SK-N-MC (cell line): ENCODE measurements at places on chromosomes 6 and 20.

GRCh38 chr6:157089851-157090250 is 233.5 kb downstream of the TMEM242 start:
- no peak for DNase-seq

DNA sequence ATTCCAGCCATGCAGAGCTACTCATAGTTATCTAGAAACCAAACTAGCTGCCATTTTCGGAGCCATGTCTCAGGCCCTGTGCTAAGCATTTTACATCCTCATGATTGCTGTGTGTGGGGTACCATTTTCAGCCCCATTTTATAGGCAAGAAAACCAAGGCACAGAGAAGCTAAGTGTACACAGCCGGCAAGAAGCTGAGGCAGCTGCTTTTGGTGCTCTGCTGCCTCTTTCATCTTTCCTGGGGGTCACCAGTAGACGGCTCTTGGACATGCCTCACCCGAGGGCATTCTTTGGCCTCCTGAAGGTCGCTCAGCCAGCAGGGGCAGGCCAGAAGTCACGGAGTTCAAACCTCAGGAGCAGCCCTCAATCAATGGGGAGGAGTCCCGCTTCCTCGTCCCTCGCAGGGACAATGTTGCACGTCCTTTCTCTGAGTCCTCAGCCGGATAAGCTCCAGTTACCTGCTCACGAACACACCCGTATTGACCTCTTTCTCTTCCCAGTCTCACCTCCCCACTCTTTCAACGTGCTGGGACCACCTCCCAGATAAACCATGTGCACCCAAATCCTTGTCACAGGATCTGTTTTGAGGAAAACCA is 82.6 kb upstream of the BLCAP start:
- no peak for DNase-seq

GRCh38 chr6:82691997-82692396 is 328.4 kb downstream of the TPBG start:
- DNase-seq: no peak

GRCh38 chr6:12361042-12361765 is 71.0 kb downstream of the EDN1 start:
- no peak for DNase-seq

DNA sequence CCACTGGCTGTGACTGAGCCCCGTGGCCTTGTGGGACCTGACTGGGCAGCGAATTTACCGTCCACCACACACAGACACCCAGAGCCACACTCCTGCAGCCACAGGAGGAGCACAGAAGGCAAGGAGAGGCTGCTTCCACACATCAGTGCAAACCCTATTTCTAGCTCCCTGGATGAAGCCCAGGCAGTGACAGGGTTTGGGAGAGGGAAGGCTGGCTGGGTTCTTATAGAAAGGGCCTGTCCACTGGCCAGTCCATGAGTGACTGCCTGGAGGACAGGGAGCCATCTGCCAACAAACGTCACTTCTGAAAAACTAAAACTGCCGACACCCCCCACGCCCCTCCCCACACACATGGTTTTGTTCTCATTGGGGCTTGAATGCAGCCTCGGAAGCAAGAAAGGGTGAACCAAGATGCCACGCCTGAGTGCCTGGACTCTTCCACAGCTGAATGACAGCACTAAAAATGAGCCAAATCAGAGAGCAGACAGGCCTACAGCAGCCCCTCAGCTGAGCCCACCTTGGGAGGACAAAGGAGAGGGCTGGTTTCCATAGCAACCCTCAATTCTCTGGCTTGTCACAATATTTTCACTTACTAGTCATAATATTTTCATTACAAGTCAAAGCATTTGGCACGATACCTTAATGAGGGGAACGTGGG is 38.4 kb downstream of the RRBP1 start:
- no peak for DNase-seq

GRCh38 chr6:149140137-149140909 is 177.2 kb upstream of the TAB2 start:
- no peak for DNase-seq

- DNase-seq: no peak
Measured at GRCh38 chr6:72916906-72917305, 295.0 kb downstream of the KCNQ5 start.

GRCh38 chr20:24459733-24460132 is 9.7 kb upstream of the SYNDIG1 start:
- no peak for DNase-seq

GRCh38 chr6:45688180-45688579 is 310.4 kb upstream of the SUPT3H start:
- no peak for DNase-seq

- no peak for DNase-seq
Measured at GRCh38 chr6:159640722-159641482, 52.1 kb downstream of the SOD2 start.

- DNase-seq: no peak
Measured at GRCh38 chr6:17393892-17394631, 667 bp downstream of the CAP2 start.

GRCh38 chr6:129946439-129947140 is 71.8 kb upstream of the L3MBTL3 start:
- no peak for DNase-seq

DNA sequence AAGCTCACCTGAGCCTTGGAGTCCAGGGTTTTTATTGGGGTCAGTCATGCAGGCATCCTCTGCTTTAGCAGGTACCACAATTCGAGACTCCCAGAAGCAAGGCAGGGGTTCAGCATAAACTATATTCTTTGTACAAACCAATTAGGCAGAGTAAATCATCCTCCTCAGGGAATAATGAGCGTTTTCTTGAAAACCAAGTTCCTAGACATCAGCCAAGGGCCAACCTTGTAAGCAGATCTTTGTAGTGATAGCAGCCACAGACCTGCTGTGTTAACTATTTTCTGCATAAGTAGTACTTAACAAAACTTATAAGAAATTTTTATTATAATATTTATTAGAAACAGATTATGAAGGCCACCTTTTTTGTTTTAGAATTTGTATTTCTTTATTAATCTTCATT is 74.7 kb downstream of the STXBP5 start:
- DNase-seq: peak; percentile 51

GRCh38 chr20:5056801-5057599 is 55.7 kb upstream of the SLC23A2 start:
- no peak for DNase-seq

- no peak for DNase-seq
Measured at GRCh38 chr20:58223358-58223941, 5.0 kb downstream of the ANKRD60 start.

DNA sequence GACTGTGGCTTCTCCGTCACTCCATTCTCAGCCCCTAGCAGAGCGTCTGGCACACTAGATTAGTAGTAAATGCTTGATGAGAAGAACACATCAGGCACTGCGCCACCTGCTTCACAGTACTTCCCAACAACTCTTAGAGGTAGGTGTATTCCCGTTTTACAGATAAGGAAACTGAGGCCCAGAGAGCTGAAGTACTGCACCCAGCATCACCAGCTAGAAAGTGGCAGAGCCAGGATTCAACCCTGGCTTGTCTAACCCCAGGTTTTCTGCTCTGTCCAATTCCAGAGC is 3.5 kb downstream of the PRND start:
- DNase-seq: no peak

GRCh38 chr20:11891077-11891775 is 26.5 kb upstream of the BTBD3 start:
- DNase-seq: no peak

DNA sequence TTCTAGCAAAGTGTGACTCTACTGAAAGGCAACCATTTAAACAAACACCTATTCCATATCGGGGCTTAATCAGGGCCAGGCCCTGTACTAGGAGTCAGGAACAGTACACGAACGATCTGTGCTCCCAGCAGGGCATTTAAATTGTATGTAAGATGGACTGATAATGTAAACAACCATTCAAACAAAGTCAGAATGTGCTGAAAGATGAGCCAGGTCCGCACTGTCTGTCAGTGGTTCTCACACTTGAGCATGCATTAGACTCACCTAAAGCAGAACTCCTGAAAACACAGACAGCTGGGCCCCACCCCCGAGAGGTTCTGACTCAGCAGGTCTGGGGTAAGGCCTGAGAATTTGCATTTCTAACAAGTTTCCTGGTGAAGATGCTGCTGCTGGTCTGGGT is 81.6 kb downstream of the PXDC1 start:
- no peak for DNase-seq

- DNase-seq: no peak
Measured at GRCh38 chr6:52117352-52117751, 29.9 kb upstream of the PKHD1 start.

DNA sequence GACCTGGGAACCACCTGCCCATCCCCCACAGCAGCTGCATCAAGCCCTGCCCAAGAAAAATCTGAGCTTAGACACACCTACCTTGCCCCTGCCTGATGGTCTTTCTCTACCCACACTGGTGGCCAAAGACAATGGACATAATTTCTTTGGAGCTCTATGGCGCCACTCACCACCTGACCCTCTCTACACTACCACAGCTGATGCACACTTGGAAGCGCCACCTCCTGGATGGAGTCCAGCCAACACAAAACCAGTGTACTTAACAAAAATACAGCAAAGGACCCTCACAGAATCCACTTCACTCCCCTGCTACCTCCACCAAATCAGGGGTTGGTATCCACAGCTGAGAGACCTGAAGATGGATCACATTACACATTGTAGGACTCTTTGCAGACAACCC is 39.7 kb upstream of the CLVS2 start:
- DNase-seq: no peak

DNA sequence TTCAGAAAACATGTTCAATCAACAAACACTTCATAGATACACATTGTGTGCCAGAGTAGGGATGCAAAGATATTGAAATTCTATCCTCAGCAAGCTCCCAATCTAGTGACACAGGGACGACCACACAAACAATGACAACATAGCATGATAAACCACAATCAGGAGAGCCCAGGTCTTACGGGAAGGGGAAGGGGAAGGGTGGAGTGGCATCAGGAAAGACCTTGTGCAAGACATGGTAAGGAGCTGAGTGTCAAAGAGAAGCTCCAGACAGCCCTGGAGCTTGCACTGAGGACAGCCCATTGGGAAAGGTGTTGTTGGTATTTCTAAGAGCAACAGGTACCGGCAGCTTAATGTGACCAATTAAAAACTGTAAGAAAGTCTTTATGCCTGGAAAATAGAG is 103.6 kb downstream of the PDE7B start:
- no peak for DNase-seq

GRCh38 chr6:8941577-8941976 is 506.2 kb upstream of the SLC35B3 start:
- DNase-seq: no peak

DNA sequence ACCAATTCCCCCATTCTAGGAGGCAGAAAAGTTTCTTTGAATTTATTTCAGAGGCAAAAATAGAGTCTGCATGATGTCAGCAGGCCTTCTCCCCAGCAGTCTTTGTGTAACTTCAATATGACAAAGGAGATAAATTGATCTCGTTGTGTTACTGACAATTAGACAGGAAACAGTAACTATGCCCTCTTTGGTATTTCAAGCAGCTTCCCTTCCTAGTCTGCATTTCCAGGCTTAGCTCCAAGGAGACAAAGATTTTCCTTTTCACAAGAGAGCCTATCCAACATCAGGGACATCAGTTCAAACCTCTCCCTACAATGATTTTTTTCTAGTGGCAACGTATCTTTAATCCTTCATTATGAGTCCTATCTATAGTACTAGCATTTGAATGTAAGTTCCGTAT is 245.9 kb upstream of the HSF2 start:
- no peak for DNase-seq

DNA sequence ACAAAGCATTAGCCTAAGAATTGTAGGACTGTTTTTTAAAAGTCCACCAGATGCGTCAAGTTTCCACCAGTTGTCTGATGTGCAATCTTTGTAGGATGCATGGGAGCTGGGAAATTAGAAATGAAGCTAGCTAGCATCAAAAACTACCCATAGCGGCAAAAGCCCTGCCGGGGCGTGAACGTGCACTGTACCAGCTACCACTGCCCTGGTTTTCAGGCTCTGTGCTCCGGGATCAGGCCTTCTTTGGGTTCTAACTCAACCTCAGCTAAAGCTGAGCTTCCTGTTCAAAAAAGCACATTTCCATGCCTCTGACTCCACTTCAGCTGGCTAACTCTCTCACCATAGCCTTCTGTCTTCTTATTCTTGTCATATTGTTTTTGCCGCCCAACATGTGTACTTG is 26.9 kb upstream of the FUCA2 start:
- no peak for DNase-seq

- no peak for DNase-seq
Measured at GRCh38 chr20:45470937-45471336, 1.4 kb downstream of the WFDC2 start.

DNA sequence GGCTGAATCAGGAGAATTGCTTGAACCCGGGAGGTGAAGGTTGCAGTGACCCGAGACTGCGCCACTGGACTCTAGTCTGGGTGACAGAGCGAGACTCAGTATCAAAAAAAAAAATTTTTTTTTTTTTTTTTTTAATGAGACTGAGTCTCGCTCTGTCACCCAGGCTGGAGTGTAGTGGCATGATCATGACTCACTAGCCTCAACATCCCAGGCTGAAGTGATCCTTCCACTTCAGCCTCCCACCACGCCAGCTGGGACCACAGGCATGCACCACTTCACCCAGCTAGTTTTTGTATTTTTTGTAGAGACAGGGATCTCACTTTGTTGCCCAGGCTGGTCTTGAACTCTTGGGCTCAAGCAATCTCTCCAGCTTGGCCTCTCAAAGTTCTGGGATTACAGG is 53.3 kb downstream of the MYO6 start:
- DNase-seq: no peak

GRCh38 chr6:23349521-23350147 is 776.4 kb upstream of the NRSN1 start:
- DNase-seq: no peak

GRCh38 chr6:13046084-13046483 is 282.3 kb downstream of the TBC1D7 start:
- DNase-seq: no peak

- no peak for DNase-seq
Measured at GRCh38 chr6:134145786-134146185, 93.4 kb upstream of the SLC2A12 start.

DNA sequence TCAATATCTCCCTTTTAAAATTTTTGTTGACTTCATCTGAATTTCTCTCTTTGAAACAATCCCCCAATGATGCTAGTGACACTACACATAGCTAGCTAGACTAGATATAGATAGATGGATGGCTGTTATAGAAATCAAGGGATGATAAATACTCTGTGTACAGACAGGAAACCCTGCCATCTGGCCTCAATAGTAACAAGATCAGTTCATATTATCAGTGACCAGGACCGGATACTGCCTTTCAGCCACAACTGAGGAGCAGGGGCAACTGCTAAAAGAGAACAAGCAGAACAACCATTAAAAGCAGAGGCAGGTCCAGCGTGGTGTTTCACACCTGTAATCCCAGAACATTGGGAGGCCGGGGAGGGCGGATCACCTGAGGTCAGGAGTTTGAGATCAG is 118.3 kb upstream of the FAM184A start:
- no peak for DNase-seq
